ENCODE measurements at places on chromosomes 5 and 9. TPM values are rescaled to one million over a fixed set of nuclear protein-coding genes. Genes with fewer than 3 reads are reported as not detected.

Gene LHFPL2
- total RNA-seq: 0.30 TPM

Gene CCL21
- total RNA-seq: not detected

Gene FBP2
- total RNA-seq: not detected

Gene KCNV2
- not detected for total RNA-seq

Gene CCDC183
- 1.4 TPM for total RNA-seq

GRCh38 chr5:109619021-109619460, 70.7 kb upstream of the MAN2A1 start:
- no peak overlapping the region for H3K27ac ChIP-seq
- DNase-seq: no peak
- H3K27me3 ChIP-seq: no peaks in the 10 kb centered on the region
- no peak overlapping the region for H3K4me3 ChIP-seq
- no peaks in the 10 kb centered on the region for H3K36me3 ChIP-seq

DNA sequence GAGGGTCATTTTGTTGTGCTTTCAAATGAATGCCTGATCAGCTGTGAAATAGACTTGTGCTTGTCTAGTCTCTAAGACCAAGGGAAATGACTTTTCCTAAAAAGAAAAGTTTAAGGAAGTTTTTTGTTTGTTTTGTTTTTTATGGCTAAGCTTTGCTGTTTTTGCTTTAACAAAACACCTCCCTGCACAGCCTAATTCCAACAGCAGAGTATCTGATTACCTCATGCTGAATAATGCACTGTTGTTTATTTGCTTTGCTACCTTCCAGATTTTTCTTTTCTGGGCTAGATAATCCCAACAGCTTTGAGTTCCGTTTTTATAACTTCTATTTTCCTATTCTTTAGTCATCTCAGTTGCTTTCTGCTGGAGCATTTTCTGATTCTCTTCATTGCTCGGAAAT, 95.8 kb downstream of the AOPEP start:
- H3K27me3 ChIP-seq: no peaks in the 10 kb centered on the region
- peaks cover 13% of the 10 kb centered on the region for H3K36me3 ChIP-seq
- H3K4me3 ChIP-seq: no peak overlapping the region
- H3K27ac ChIP-seq: no peak overlapping the region

DNA sequence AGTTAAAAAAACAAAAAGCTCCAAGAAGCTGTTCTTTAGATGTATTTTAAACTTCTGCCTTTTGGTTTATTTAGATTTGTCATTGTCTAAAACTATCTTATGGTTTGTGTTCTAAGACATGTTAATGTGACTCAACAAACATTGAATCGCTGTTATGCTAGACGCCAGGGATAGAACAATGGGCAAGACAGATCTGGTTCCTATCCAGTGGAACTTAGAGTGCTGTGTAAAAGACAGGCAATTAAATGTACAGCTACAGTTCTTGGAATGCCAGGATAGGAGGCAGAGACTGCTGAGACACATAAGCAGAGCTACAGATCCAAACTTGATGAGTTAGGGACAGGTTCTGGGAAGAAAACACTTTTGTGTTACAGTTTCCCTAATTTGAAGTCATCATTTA, 22.4 kb downstream of the LYRM7 start:
- no peak overlapping the region for H3K4me3 ChIP-seq
- H3K27me3 ChIP-seq: no peaks in the 10 kb centered on the region
- no peak for DNase-seq
- H3K4me1 ChIP-seq: peaks cover 2% of the 10 kb centered on the region
- peaks cover 17% of the 10 kb centered on the region for H3K36me3 ChIP-seq

GRCh38 chr9:81559709-81560108, 129.6 kb downstream of the TLE1 start:
- no peak overlapping the region for H3K4me3 ChIP-seq
- no peak for DNase-seq
- H3K27ac ChIP-seq: no peak overlapping the region
- H3K4me1 ChIP-seq: no peaks in the 10 kb centered on the region
- no peaks in the 10 kb centered on the region for H3K27me3 ChIP-seq

GRCh38 chr5:135434591-135435466, 12.3 kb downstream of the DCANP1 start:
- no peaks in the 10 kb centered on the region for H3K4me1 ChIP-seq
- no peak overlapping the region for H3K27ac ChIP-seq
- DNase-seq: no peak
- H3K27me3 ChIP-seq: peaks cover 5% of the 10 kb centered on the region

GRCh38 chr5:155193029-155193428, 179.5 kb downstream of the KIF4B start:
- H3K36me3 ChIP-seq: no peaks in the 10 kb centered on the region
- no peaks in the 10 kb centered on the region for H3K27me3 ChIP-seq
- no peak overlapping the region for H3K4me3 ChIP-seq
- no peak for DNase-seq
- H3K4me1 ChIP-seq: no peaks in the 10 kb centered on the region

DNA sequence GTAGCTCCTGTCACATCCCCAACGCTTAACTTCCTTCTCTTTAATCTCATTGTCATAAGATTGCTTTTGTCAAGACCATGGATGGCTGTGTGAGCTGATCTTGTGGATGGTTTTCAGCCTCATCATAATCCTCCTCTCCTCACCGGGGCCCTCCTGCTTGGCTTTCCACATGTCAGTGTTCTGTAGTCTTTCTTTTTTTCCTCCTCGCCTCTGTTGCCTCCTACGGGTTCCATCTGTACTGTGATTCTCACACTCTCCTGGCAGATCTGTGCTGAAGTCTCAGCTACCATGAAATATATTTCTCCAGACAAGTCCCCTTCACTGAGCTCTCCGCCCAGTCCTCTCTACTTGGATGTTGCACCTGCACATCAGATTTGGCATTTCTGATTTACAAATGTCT, 34.9 kb upstream of the FAM120AOS start:
- DNase-seq: no peak
- no peak overlapping the region for H3K4me3 ChIP-seq
- H3K27me3 ChIP-seq: no peaks in the 10 kb centered on the region
- H3K4me1 ChIP-seq: peaks cover 27% of the 10 kb centered on the region
- H3K36me3 ChIP-seq: peaks cover 67% of the 10 kb centered on the region
- H3K27ac ChIP-seq: no peak overlapping the region

DNA sequence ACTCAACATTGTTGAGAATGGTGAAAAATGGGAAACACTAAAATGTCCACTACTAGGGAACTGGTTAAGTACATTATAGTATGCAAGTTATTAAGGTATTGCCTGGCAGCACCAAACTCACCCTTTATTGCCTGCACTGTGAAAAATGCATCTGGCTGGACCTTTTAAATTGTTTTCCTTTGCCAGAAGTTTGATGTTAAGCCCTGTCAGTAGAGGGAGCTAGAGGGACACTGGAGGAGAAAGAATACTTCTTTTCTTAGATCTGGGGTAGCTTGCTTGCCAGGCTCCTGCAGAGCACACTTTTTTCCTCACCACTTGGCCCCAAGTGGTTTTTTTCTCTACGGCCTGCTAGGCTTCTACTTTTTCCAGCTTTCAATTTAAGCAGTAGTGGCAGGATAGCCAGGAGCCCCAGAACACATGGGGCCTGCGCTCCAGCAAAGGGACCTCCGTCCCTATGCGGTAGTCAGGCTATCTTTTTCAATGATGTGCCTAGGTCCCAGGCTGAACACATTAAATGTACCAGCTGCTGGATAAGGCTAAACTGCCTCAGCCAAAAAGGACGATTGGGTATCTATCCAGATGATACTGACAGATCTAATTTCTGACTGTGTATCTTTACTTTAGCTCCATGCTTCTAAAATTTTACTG, 8.0 kb upstream of the HABP4 start:
- no peaks in the 10 kb centered on the region for H3K27me3 ChIP-seq
- DNase-seq: no peak
- no peak overlapping the region for H3K27ac ChIP-seq
- no peak overlapping the region for H3K4me3 ChIP-seq
- no peaks in the 10 kb centered on the region for H3K4me1 ChIP-seq

DNA sequence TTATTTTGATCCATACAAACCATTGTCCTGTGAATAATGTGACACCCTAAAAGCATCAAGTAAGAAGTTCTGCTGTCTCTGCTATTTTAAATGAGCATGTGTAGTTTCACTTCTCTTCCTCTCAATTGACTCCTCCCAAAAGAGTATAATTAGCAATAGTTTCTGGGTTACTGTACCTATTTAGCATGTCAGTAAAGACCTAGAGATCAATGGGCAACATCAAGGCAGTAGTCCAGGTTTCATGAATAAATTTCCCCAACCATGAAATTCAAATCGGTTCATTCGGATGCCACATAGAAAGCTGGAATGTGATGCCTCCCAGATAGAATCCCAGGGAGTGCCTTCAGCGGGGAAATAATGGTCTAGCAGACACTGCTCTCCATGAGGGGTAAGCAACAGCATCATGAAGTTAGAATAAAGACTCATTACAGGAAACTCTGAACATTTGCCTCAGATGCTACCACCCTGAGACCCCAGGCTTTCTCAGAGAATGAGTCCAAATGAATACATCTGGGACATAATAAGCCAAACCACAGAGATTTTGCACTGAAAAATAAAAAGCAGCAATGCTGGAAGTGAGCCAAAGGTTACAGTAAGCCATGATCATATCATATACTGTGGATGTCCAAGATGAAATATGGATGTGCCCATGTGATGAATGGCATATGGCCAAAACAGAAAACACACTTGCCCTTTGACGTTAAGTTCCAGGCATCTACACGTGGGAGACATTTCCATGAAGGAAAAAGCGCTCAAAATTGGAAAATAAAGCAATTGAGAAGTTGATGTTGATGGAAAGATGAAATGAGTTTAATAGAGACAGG, 1107.0 kb upstream of the SEMA6A start:
- no peak overlapping the region for H3K4me3 ChIP-seq
- H3K36me3 ChIP-seq: no peaks in the 10 kb centered on the region
- no peaks in the 10 kb centered on the region for H3K27me3 ChIP-seq
- no peaks in the 10 kb centered on the region for H3K4me1 ChIP-seq
- H3K27ac ChIP-seq: no peak overlapping the region
- DNase-seq: no peak

- H3K27me3 ChIP-seq: no peaks in the 10 kb centered on the region
- no peak overlapping the region for H3K27ac ChIP-seq
- no peaks in the 10 kb centered on the region for H3K4me1 ChIP-seq
- no peak for DNase-seq
- no peak overlapping the region for H3K4me3 ChIP-seq
Observed at GRCh38 chr5:143176048-143176447, 227.4 kb downstream of the NR3C1 start.

DNA sequence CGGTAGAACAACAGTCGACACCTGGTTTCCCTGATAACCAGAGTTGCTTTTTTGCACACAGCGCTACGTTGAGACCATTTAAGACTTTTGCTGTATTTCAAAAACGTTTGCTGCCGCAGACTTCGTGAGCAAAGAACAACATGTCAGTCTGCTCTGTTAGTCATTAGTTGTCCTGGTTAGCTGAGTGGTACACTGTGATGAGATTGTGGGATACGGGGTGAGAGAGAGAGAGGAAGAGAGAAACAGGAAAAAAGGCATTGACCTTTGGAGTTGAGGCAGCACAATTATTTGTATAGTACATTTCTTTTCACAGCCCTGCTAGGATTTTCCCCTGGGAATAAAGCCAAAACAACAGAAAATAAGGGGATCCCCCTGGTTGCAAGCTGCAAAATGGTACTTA, 306.1 kb upstream of the WWC1 start:
- H3K36me3 ChIP-seq: no peaks in the 10 kb centered on the region
- no peaks in the 10 kb centered on the region for H3K27me3 ChIP-seq
- no peak for DNase-seq
- H3K4me3 ChIP-seq: no peak overlapping the region
- H3K27ac ChIP-seq: no peak overlapping the region
- H3K4me1 ChIP-seq: no peaks in the 10 kb centered on the region

DNA sequence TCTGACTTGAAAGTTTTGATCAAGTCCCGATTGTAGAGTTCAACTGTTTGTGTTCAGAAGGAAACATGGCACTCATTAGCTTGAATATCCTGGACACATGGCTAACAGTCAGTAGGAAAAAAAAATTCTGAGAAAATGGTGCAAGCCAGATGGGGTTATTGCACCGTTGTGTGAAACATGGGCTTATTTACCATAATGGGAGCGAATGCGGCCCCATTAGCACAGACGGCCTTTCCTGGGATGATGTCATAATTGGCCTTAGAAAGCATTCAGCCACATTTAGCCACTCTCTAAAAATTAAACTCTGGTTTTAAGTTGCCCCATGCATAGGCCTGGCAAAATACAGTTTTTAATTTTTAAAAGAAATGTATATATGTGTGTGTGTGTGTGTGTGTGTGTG, 112.1 kb downstream of the IRX2 start:
- no peak for DNase-seq
- no peak overlapping the region for H3K27ac ChIP-seq
- no peaks in the 10 kb centered on the region for H3K4me1 ChIP-seq
- H3K4me3 ChIP-seq: no peak overlapping the region
